ENCODE measurements at places on chromosomes 16 and 17.

DNA sequence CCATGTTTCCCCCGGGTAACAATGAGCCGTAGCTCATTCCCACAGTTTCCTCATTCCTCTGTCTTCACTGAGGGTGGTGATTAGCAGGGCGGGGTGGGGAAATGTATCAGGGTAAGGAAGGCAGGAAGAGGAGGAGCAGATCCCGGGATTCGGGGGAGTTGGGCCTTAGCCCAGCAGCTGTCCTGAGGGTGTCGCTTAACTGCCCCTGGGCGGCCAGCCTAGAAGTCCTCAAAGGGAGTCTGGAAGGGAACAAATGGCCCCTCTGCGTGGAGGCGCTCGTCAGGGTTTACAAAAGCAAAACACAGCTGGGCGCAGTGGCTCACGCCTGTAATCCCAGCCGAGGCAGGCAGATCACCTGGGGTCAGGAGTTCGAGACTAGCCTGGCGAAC is 14.3 kb downstream of the MLYCD start:
- no peak for DNase-seq

DNA sequence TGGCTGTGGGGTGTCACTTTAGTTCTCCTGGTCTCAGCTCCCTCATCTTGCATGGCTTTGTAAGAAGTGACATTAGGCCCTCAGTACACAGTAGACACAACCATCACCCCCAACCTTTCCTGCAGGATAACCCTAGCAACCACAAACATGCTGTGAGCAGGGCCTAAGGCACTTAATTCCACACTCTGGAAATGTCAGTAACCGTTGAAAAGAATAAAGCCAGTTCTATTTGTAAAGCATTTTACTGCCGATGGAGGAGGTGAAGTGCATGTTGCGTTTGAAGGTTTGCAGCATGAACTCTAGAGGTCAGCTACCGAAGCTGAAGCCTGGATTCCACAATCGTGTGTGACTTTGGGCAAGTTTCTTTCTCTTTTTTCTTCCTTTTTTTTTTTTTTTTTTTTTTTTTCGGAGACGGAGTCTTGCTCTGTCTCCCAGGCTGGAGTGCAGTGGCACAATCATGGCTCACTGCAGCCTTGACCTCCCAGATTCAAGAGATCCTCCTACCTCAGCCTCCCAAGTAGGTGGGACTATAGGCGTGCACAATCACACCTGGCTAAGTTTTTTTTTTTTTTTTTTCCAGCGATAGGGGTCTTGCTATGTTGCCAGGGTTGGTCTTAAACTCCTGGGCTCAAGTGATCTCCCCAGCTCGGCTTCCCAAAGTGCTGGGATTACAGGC is 26.1 kb upstream of the TOB1 start:
- no peak for DNase-seq

GRCh38 chr17:48530887-48531272 is at the start of gene HOXB1:
Gene HOXB1, minus strand, starts transcription at chr17:48531011. Its CDS starts 107 bp downstream, at chr17:48530904.
- no peak for DNase-seq

DNA sequence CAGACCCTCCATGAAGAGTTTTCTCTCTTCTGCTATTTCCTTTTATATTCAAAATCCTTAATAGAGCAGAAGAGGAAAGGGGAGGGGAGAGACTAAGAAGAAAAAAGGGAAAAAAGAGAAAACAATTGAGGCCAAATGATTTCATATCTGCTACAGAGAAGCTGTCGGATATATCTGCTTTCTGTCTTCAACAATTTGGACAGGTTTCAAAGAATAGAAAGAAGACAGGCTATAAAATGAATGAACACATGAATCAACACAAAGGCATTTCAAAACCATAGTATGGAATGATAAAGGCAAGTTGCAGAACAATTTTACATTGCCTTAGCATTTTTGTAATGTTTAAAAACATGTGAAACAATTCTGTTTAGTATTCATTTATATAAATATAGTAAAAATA is 4.7 kb upstream of the CMTR2 start:
- DNase-seq = no peak

DNA sequence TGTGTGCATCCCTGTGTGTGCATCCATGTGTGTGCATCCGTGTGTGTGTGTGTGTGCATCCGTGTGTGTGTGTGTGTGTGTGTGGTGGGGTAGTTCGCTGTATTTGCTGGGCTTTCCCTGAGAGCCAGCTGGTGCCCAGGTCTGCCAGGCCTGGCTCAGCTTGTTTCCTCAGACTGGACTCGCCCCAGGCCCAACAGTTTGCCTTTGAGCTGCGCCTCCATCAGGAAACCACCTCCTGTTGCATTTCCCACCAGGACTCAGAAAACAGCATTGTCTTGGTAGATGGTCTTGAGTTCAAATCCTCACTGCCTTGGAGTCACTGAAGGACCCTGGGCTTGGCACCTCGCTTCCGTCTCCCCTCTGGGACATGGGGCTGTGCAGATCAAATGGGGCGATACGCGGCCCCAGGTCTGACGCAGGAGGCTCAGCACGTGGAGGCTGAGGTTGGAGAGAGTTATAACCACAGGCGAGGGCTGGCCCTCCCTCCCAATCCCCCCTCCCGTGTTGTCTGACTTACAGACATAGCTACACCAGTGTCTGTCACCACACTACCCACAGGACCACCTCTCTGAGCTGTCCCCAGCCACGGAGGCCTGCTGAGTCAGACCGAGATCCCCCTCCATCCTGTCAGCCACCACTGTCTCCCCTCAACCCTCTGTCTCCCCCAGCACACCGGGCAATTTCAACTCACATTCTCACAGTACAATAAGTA is 4.7 kb downstream of the ITGAE start:
- no peak for DNase-seq

DNA sequence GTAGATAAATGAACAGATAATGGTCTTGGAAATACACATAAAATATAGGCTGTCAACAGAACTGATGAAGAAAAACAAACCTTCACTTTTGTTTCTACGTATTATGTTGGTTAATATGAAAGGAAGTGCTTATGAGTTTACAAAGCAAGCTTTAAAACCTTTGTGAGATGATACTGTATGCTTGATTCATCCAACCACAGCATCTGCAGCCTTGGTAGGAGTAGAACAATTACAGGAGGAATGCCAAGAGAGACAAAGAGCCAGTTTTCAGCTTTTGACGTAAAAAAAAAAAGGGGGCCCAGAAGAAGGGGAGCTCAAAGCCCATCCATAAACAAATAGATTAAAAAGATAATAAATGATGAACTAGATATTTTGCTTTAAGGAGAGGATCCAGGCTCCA is 13.3 kb downstream of the FAM20A start:
- DNase-seq = no peak

DNA sequence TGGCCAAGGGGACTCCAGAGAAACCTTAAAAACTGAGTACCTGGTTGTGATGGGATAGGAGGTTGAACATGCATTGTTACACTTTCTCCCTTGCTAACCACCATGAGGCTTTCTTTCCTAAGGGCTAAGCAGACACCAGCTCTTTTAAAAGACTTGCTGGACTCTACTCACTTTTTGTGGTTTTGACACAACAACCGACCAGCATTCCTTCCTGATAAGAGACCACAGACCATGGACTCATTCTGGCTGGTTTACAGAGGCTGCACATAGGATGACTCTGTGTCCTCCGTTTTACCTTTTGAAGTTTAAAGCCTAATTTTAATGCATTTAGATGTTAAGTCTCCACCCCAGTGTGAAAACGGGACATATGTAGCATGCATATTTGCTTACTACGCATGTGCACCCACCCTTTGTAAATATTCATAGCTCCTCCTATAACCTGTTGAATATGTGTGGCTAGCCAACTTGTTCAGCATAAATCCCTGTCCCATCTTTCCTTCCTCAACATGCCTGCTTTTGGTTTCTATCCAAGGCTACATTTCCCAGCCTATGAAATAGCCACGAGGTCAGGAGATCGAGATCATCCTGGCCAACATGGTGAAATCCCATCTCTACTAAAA is 475.9 kb downstream of the GRIN2A start:
- DNase-seq = no peak

GRCh38 chr17:77579131-77579530 is 379.4 kb upstream of the TNRC6C start:
- no peak for DNase-seq

GRCh38 chr16:57409870-57410587 is 5.5 kb downstream of the CCL17 start:
- DNase-seq = no peak

GRCh38 chr16:31005350-31006085 is 4.9 kb downstream of the STX1B start:
- no peak for DNase-seq

DNA sequence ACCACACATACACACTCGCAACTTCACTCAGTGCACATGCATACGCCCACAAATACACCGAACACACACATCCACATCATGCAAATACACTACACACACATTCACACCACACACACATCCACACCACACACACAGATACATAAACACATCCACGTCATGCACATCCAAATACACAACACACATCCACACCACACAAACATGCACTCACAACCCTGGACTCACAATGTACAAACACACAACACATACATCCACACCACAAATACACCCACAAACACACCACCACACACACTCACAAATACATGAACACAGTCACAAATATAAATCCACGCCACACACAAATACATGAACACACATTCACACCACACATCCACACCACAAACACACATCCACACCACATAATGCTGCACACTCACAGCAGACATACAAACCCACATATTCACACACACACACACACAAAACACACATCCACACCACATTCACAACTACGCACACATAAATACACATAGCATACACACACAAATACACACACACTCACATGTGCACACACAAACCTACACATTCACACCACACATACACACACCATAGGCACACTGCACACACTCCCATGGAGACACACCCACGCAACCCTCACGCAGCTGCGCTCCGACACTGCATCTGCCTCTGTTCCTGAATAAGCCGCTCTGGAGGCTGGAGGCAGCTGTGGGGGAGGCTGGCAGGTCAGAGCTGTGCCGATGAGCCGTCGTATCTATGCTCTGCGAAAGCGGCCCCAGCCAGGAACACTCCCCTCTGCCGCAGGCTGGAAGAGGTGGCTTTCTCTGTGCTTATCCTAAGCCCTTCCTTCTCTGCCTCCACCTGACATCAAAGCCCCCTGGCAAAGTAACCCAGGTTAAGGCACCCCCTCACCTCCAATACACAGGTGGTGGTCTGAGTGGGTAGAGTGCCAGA is 141.8 kb downstream of the GRIN2A start:
- DNase-seq = no peak

DNA sequence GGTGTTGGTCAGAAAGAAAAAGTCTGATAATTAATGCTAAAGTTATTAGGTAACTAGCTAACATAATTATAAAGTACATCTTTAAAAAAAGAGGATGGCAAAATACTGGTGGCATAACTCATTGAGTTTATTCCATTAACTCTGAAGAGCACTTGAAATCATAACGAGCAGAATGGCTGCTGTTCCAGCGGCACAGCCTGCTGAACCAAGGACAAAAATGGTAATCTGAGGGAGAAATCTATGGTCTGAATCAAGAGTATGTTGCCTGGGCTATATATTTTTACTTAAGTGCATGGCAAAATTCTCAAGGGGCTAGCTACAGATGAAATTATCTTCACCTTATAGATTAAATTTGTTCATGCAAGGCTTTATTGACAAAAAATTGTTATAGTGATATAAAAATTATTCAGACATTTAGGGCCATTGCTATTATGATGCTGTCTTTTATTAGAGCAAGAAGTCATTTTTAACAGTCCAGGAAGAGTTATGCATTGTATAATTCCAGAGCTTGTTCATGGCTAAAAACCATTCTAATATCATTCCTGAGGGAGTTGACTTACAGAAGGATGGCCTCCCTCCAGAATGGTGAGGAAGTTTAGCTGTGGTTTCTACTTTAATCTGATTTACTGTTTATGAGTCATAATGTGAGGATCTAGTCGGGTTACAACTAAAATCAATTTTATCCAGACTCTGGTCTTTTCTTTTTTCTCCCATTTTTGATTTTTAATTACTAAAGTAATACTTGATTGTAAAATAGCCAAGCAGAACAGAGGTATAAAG is 41.4 kb upstream of the ANKFN1 start:
- no peak for DNase-seq

- no peak for DNase-seq
Measured at GRCh38 chr17:2030779-2031163, 818 bp downstream of the DPH1 start.

DNA sequence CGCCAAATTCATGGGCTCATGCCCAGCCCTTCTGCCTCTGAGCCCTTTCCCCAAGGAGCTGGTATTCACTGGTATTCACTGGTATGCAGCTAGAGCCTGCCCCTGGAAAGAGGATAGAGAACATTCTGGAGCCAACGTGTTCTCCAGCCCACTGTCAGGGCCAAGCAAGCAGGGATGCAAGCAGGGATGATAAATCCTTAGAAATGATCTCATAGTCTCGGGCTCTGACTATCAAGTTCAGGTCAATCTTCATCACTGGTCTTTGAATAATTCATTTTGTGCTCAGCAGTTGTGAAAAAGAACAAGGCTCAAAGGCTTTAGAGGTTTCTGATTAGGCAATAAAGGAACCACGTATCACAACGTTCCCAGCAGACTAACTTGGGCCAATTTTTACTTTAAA is 57.3 kb downstream of the CACNG5 start:
- no peak for DNase-seq

DNA sequence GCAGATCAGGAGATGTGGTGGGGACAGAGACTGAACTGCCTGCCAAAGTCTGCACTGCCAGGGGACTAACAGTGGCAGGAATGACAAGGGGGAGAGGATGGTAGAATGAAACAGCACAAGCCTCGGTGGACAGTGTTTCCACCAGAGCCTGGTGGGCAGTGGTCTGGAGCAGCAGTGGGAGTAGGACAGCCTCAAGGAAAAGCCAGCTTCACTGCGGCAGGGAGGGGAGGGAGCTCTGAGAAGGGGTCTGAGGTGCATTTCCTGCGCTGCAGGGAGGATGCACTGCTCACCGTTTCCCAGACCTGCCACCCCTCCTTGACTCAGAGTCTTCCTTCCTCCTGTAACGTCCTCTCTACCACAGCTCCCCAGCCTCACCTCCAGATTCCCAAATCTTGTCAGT is 33.8 kb downstream of the MARCHF10 start:
- no peak for DNase-seq

- DNase-seq = peak; percentile 43
Measured at GRCh38 chr17:67376737-67377487, at the start of gene PITPNC1. Gene PITPNC1, plus strand, starts transcription at chr17:67377281.

- no peak for DNase-seq
Measured at GRCh38 chr16:55091213-55091870, 160.7 kb downstream of the IRX5 start.
